Mesothelial cell of epicardium (in vitro differentiated cells): ENCODE measurements at places on chromosomes 5 and 9.

DNA sequence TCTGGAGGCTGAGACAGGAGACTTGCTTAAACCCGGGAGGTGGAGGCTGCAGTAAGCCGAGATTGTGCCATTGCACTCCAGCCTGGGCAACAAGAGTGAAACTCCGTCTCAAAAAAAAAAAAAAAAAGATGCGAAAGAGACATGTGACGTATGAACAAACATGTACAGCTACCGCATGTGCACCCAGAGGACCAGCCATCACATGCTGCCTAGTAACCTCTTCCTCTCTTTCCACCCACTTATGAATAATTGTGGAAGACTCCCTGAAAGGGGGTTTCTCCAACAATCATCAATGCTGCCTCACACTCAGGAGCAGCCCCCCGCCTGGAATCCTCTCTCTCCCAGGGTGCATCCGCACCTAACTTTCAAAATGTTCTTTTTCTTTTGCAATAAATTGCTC lies 2.2 kb downstream of the SARDH start:
- DNase-seq = no peak

DNA sequence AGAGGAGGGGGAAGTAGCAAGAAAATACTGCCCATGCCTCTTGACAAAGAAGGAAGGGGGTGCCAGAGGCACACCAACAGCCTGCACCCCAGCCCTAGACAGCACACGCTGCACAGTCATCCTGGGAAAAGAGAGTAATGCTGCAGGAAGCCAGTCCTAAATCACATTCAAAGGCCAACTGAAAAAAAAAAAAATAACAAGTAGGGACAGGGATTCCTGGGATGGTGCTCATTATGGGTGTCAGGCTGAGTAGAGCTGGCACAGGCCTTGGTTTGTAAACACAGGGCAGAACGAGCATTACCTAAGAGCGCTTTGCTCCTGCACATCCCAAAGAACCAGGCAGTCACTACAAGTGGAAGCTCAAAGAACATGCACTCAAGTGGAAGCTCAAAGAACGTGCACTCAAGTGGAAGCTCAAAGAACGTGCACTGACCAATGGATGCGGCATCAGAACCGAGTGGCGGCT lies 7.8 kb downstream of the RAPGEF1 start:
- no peak for DNase-seq

DNA sequence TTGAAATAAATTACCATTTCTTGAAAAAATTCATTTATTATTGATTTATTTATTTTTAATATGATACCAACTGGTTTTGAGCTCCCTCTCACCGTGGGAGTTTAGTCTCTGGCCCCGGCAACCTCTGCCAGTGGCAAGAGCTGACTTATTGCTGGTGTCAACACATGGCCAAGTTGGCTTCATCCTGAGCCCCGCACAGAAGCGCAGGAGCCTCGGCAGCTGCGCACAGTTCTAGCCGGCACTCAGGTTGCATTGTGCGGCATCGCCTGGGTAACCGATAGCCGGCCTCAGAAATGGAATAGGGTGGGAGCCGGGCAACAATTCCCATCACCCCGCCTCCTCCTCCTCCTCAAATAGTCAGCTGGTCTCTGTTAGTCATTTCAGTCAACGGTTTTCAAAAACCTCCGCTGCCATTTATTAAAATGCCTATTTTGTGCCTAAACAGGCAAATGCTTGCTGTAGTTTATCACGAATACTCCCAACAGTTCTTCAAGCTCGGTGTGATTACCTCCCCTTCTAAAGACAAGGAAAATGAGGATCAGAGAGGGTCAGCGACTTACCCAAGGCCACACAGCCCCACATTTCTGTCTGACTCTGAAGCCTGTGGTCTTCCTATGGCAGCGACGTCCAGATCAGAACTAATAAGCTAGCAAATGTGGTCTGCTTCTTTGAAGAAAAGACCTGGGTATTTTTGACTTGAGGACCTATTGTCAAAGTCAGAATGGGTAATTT lies 15.7 kb upstream of the MSX2 start:
- no peak for DNase-seq

DNA sequence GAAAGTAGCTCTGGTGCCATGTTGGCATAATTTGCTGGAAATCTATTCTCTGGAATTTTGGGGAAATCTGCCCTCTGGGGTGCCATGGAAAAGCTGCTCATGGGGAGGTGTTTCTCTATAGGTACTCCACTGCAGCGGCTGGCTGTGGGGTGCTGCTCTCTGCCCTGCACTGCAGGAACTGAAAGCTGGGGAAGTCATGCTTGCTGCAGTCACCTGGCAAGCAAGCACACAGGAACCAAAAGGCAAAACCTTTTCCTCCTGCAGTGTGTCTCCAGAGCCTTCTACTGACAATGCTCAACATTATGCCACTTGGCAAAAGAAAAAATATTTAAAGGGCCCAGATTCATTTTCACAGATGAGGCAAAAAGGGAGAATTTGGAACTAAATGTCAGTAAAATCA lies 25.8 kb upstream of the CARNMT1 start:
- no peak for DNase-seq

DNA sequence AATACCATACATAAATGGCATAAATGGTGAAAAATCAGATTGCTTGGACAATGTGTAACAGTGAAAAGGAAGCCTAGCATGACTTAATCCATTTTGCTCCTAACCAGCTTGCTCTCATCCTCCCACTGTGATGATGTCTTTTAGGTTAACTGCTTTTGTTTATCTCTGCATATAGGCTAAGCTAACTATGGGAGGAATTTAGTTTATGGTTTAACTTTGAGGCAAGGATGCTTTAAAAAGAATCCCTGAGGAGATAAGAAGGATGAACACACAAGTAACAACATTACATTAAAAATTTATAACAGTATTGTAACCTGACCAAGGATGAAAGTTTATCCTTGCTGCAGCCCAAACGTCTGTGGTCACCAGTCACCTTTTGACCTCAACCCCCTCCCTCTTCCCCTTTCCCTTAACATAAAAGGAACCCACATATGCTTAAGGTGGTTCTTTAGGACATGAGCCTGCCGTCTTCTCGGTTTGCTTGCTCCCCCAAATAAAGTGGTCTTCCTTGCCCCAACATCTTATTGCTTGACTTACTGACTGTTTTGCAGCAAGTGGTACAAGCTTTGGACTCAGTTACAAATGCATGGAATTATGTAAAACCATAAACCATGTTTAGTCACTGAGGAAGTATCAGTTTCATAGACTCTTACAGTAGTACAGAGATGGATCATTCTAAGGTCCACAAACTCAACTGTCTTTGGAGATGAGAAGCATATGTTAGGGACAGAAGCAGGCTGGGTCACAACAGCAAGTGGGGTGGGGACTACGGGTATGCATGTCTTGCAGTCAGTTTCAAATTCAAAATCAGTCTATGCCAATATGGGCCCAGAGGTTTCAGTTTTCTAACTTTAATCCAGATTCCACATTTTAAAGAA lies 31.3 kb downstream of the AGXT2 start:
- DNase-seq = no peak

GRCh38 chr5:145854651-145855258 lies 18.1 kb downstream of the GRXCR2 start:
- DNase-seq = no peak

- no peak for DNase-seq
Observed at GRCh38 chr5:978054-978453, 30.5 kb upstream of the NKD2 start.

DNA sequence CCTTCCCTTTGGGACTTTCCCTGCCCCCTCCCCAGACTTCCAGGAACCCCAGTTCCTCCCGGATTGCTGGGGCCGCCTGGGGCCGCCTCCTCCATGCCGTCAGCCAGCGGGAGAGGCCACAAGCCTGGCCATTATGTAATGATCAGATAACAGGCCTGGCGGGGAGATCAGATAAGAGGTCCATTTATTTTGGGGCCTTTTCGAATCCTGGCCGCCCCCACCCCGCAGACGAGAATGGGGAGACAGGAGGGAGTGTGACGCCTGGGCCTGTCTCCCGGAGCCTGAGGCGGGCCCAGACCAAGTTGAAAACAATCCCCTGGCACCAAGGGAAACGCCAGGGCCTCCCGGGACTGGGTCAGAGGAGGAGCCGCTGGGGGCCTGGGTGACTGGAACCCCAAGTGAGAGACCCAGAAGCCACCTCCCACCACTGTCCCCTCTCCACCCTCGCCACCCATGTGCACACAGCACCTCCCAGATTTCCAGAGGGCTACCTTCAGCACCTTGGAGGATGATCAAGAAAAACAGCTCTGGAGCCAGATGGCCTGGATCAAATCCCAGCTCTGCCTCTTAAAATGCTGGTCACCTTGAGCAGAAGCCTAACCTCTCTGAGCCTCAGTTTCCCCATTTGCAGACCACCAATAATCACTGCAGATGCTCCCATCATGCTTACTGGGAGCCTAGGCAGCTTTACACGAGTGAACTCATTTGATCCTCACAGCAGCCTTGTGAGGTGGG lies 7.8 kb downstream of the ENG start:
- DNase-seq = no peak

DNA sequence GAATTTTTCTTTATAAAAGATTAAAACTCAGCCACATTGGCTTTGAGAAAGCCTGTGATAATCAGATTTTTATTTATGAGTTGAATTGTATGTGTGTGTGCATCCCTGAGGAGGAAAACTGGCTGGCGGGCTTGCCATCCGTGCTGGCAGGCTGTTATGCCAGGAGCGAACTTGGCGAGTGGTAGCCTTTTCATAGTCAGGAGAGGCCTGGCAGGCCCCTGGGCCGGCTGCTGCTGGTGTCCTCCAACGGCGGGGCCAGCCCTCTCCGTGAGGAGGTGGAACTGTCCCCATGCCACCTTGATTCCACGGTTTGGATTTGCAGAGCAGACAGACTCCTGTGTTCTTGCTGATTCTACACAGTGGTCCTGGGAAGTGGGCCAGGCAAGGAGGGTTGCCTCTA lies 43.3 kb downstream of the ZNF618 start:
- DNase-seq = no peak

- DNase-seq = no peak
Observed at GRCh38 chr5:163190283-163190682, 247.1 kb upstream of the CCNG1 start.

DNA sequence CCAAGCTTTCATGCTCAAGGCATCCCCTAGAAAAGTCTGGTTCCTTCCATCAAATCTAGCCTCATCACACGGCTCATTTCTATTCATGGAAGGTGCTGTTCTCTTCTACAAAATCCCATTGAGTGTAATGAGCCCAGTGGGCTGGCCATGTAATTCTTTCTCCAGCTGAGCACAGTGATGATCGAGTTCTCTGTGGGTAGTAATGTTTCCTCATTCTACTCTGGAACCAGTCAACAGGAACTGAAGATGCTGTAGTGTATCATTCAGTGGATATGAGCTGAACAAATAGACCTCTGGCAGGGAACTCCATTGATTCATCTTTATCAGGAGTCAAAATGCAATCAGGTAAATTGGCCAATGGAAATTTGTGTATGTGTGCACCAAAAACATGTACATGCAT lies 149.2 kb downstream of the LRRC70 start:
- no peak for DNase-seq

DNA sequence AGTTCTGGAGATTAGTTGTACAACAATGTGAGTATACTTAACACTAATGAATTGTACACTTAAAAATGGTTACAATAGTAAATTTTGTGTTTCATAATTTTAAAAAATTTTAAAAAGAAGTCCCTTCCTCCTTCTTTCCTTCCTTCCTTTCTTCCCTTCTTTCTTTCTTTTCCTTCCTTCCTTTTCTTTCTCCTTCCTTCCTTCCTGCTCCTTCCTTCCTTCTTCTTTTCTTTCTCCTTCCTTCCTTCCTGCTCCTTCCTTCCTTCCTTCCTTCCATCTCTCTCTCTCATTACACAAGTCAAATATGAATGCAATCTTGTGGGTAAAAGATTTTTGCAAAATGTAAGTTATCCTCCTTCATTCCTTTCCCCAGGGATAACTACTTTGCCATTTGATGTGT lies 97.1 kb upstream of the TBCA start:
- no peak for DNase-seq

DNA sequence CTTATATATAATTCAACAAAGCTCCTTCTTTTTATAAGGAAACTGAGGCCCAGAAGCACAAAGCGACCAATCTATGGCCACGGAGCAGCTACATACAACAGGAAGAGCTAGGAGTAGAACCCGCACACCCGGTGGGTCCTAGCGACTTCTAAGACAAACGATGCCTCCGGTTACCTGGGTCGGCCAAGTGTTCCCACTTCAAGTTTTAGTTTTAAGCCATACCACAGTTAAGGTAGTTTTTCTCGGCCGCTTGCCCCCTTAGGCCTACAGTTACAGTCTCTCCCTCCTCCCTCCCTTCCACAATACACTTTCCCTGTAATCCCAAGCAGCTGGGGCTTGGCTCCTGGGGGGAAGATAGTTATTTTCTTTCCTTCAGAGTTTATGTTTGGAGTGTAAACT lies 533 bp downstream of the SREK1IP1 start:
- peak; percentile 39 for DNase-seq

GRCh38 chr9:89986190-89986589 lies 381.4 kb downstream of the GADD45G start:
- no peak for DNase-seq

DNA sequence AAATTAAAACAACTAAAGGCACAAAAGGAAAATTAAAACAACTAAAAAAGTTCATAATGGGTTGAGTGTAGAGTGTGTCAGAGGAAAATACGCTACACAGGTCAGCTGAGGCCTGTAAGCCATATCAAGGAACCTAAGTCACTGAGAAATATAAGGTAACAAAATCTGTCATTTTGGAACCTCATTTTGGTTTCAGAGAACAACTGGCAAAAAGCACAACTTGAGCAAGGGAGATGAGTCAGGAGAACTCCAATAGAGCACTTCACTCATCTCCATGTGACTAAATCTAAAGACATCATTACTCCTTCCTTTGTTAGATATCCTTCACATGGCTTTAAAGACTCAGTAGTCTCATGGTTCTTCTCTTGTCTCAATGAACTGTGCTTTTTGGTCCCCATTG lies 269.4 kb upstream of the POU5F2 start:
- DNase-seq = no peak

DNA sequence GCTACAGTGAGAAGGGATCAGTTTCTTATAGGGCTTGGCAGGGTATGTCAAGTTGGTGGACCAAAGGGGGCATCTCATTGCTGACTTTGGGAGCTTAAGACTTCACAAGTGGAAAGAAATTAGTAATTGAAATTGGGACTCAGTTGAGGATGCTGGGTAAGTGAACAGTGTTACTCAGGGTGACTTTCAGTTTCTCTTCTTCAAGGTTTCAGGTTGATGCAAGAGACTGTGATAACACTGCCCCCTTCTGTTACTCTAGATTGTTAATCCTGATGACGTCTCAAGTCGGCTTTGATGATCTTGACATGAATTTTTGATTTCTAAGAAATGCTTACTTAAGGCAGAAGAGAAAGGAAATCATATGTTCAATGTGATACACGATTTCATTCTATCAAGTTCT lies 21.3 kb downstream of the KCTD16 start:
- DNase-seq = no peak

DNA sequence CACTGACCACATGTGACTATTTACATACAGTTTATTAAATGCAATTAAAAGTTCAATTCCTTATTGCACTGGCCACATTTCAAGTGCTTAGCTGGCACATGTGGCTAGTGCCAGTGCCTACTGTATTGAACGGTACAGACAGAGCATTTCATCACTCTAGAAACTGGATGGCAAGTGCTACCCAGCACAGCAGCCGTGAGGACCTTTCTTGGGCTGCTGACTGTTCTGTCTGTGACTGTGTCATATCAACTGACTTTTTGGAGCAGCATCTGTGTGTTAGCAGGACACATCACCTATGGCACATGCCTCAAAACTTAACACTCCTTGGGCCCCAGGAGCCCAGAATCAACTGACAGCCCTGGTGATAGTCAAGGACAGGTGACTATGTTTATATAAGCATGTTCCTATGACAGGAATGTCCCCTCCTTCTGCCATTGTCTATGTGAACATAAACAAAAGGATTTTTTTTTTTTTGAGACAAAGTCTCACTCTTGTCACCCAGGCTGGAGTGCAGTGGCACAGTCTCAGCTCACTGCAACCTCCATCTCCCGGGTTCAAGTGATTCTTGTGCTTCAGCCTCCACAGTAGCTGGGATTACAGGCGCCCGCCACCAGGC lies 8.9 kb downstream of the IRF1 start:
- DNase-seq = no peak
